8988T (cell line): ENCODE measurements at places on chromosomes 2 and 18.

GRCh38 chr18:37565977-37566478 lies 430 bp upstream of the CELF4 start:
- DNase-seq = peak; percentile 97

GRCh38 chr2:12173271-12173942 lies 427.0 kb downstream of the LPIN1 start:
- DNase-seq = no peak

GRCh38 chr2:54618646-54619565 lies 104.6 kb upstream of the EML6 start:
- no peak for DNase-seq

GRCh38 chr2:197308585-197308984 lies 2.0 kb downstream of the ANKRD44 start:
- DNase-seq = no peak

- no peak for DNase-seq
Observed at GRCh38 chr18:3715231-3716080, 265.5 kb downstream of the TGIF1 start.

- DNase-seq = no peak
Observed at GRCh38 chr2:166419616-166419934, 43.8 kb upstream of the SCN9A start.

GRCh38 chr2:177193240-177193639 lies 19.4 kb upstream of the HNRNPA3 start:
- DNase-seq = no peak

DNA sequence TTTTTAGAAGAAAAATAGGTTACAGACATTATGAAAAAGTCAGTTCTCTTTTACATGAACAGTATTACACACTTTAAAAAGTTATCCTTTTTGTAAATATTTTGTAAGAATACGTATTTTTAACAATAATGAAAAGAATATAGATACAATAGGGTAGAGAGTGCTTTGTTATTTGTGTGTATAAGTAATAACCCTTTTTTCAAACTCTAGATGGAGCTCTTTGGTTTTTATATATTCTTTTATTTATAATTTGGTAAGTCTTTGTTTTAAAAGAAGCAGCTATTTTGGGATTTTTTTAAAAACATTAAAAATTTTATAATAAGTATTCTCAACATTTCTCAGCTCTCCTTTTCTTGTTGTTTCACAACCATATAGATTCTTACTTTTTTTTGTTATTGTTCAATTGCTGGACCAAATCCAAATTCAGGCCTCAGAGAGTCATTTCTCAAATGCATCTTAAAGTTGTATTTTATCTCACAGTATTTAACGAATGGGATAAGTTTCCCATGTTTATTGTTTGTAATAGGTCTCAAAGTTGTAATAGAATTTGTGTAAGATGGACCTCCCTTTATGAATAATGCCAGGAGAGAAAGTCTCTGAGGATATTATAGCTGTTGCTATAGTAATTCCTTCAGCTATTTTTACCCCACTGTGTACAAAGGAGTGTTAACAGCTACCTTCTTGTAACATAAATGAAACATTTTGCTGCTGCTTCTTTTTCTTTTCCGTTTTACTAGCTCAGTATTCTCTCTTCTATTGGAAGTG lies 46.4 kb downstream of the ACYP2 start:
- DNase-seq = no peak

- peak; percentile 16 for DNase-seq
Observed at GRCh38 chr2:14944562-14945346, 312.2 kb downstream of the LRATD1 start.

DNA sequence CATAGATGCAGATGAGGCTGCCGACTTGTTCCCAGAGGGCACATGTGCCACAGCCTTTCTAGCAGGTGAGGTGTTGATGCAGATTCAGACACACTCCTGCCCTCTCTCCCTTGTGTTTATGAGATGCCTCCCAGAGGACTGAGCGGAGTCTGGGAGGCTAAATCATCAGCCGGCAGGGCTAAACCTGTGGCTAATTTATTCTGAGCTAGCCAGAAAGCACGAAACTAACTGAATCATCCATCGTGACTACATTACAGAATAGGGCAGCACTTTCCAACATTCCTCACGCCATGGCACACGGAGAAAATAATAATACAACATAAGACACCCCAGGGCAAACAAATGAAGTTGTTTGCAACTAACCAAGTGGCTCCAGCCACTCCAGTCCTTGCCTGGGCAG lies 101.7 kb upstream of the FZD7 start:
- DNase-seq = no peak

DNA sequence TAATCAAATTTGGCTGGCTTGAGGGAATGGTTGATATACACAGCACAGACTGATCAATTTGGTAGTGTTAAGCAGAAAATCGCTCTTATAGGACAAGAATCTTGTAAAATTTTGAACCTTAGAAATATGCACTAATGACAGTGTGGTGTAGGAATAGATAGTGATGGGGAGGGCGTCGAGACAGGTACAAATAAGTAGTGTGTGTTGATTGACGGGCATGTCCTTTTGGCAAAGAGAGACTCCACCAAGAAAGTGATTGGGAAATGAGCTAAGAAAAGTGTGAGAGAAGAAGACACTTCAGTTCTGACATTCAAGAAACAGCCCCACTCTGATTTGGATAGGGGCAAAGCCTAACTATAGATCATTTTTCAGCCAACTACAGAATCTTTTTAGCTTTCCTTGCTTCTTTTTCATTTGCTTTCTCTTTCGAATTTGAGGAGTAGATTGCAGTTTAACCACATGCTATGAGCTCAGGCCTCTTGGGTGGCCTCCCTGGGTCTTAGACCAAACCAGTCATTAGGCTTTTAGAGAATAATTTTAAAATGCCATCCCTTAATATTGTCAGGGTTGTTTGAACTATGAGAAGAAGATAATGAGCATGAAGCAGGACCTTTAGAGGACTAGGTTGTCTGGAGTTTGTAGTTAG lies 127.1 kb downstream of the CERS6 start:
- no peak for DNase-seq

DNA sequence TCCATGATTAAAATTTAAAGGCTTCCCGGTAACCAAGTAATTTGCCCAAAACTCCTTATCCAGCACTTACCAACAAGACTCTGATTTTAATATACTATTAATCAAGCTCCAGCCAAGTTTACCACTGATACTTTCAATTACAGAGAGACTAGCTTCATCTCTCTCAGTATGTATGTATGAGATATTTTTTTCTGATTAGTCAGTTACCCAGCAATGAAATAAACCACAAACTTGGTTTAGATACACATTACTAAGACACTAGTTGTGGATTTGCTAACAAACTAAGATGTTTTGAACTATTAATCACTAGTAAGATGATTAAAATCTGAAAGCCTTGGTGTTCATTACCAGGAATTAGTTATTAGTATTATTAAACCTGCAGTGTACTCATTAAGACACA lies 1272.2 kb upstream of the ACVR2A start:
- no peak for DNase-seq

- DNase-seq = no peak
Observed at GRCh38 chr2:142865924-142866323, 11.5 kb upstream of the KYNU start.

DNA sequence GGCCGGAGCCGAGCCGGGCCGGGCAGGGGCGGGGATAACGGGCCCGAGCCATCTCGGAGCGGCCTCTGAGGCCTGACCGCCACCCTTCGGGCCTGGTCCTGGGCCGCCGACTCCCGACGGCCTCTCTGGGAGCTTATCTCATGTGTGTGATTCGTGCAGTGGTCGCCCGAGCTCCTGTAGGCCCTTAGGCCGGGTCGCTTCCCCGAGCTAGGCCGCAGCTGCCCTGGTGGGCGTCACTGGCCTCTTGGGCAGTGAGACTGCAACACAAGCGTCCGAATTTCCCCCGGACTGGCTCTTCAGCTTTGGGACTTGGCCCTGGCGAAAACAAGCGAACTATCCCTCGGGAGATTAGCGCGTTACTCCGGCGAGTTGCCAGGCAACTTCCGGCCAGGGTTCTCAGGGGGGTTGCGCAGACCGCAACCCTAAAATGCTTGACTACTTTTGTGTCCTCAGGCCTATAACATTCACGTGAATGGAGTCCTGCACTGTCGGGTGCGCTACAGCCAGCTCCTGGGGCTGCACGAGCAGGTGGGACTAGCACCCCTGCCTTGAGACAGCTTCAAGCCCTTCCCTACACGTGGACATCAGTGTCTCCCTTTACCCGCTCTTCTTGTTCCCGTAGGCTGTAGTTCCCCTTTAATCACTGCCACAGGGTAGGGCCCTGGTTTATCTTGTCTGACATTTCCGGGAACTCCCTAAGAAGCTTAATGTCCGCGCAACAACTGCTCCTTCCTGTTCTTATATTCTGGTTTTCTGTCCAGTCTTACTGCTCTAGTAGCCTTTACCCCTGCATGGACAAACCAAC lies 602 bp downstream of the SNX17 start:
- DNase-seq = no peak

- no peak for DNase-seq
Observed at GRCh38 chr18:3541549-3542386, 91.8 kb downstream of the TGIF1 start.

- peak; percentile 44 for DNase-seq
Observed at GRCh38 chr2:46776687-46777327, 138.8 kb downstream of the MCFD2 start.

DNA sequence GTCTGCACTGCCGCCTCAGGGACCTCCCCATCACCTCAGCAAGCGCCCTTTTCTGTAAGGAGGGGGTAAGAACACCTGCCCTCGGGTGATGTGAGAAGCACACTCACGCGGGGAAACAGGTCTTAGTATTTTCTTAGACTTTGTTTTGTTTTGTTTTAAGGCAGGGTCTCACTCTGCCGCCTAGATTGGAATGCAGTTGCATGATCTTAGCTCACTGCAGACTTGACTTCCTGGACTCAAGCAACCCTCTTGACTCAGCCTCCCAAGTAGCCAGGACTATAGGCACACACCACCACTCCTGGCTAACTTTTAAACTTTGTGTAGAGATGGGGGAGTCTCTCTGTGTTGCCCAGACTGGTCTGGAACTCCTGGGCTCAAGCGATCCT lies 37.1 kb downstream of the RAMP1 start:
- DNase-seq = no peak

GRCh38 chr2:14148216-14148615 lies 484.3 kb upstream of the LRATD1 start:
- no peak for DNase-seq

DNA sequence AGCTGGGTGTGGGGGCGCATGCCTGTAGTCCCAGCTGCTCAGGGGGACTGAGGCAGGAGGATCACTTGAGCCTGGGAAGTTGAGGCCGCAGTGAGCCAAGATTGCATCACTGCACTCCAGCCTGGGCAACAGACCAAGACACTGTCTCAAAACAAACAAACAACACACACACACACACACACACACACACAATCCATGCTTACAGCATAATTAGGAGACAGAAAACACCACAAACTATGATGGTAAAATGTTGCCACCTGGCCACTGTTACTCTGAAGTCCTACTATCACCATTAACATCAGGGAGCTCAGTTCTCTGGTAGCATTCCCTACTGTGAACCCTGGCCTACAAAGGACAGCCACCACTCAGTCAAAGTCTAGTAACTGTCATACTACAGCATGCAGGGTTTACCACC lies 18.3 kb downstream of the DNPEP start:
- DNase-seq = no peak

DNA sequence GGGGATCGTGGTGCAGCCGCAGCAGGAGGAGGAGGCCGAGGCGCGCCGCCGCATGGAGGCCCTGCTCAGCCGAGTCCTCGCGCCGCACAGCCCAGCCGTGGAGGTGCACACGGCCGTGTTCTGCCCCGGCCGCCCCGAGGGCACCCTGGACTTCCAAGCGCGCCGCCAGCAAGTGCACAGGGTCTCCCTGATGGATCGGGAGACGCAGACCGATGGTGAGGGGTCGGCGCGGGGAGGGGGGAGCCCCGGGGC lies 5.1 kb upstream of the SPATA3 start:
- no peak for DNase-seq

DNA sequence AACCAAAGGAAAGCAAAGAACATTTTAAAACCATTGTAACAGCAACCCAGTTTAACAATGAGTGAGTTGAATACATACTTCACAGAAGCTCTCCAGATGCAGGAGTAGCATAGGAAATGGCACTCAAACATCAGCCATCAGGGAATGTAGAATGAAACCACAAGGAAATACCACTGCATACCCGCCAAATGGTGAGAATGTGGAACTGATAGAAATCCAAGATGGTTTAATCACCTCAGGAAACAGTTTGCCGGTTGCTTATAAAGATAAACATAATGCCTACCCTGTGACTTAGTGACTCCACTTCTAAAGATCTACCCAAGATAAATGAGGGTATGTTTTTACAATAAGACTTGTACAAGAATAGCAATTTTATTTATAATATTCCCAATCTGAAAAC lies 132.0 kb downstream of the GALNT1 start:
- DNase-seq = no peak

DNA sequence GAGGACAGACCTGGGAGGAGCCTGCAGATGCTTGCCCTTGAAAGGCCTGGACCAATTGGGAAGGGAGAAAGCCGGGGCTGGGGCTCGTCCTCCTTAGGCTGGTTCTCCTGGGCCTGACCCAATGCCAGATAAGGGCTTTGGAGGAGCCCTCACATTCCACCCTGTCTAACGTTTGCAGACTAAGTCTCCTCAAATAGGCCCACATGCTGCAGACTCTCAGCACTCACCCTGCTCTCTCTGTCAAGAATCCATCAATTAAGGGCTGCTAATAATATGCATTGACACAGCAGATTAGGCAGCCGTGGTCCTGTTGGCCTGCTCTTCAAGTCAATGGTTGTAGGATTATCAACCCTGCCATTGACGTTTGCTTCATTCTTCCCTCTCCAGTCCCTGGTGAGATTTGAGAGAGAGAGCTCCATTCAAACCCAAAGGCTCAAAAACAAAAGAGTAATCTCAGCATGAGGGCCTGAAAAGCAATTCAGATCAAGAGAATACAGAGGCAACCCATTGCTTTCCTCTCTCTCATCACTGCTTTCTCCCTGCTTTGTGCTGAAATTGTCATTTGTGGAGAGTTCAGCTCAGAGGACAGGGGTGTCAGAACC lies 167.6 kb downstream of the INSIG2 start:
- no peak for DNase-seq

DNA sequence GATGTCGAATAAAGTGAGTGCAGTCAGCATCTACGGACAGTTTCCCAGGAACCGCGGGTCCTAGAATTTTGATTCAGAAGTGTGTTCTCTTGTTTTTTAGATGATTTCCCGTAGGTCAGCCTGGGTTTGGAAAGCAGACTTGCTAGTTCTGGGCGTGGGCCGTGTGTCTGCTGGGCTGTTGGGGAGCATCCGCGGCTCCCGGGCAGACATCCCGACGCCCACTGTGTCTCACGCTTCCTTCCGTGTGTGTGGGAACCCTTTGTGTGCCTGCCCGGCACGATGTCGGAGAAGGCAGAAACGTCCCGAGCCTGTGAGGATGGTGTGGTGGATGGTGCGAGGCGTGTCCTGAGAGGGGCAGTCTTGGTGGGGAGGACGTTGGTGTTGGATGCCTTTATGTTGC lies 18.4 kb downstream of the CTDP1 start:
- no peak for DNase-seq

GRCh38 chr2:161972866-161973265 lies 101.1 kb downstream of the DPP4 start:
- no peak for DNase-seq

- DNase-seq = no peak
Observed at GRCh38 chr2:207202645-207203044, 36.9 kb upstream of the KLF7 start.

- no peak for DNase-seq
Observed at GRCh38 chr18:7370802-7371201, 139.9 kb downstream of the LRRC30 start.

GRCh38 chr2:16375981-16376380 lies 289.7 kb downstream of the CYRIA start:
- no peak for DNase-seq
